Chondrocyte (in vitro differentiated cells): ENCODE measurements at places on chromosomes 4 and X. TPM values are rescaled to one million over a fixed set of nuclear protein-coding genes. Genes with fewer than 3 reads are reported as not detected.

DNA sequence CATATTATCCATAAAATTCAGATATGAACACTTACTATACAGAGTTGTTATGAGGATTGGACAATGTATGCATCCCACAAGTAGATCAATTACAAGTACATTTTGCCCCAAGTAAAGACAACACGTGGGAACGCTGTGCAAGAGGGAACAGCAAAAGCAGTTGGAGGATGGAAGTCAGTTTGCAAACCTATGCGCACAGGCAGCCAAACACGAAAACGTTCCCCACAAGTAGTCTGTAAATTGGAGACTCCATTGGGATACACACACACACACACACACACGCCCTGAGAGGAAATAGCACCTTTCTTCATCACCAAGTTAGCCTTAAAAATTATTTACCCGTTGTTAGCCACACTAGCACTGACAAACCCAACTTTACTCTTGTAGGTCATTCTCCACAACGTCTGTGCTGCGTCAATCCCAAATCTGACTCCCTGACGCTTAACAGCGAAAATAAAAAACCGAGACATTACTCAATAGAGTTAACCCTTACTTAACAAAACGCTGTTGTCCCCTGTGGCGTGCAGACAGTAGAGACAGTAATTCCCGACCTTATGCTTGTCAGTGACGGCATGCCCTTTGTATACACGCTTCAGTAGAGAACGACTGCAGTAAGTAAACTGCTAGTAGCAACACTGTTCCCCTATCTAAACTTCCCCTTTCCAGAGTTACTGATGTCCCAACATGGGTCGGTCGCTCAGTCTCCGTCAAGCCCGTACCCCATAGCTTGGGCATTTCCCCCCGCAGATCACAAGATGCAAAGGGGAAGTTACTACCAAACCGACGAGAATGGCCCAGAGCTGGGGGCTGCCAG, 730 bp downstream of the MANBA start:
- peak overlapping the region; percentile 85 for H3K27ac ChIP-seq
- H3K4me3 ChIP-seq: peak overlapping the region; percentile 87
- no peaks in the 10 kb centered on the region for H3K27me3 ChIP-seq
- DNase-seq: no peak
- no peaks in the 10 kb centered on the region for H3K36me3 ChIP-seq
- peaks cover 36% of the 10 kb centered on the region for H3K4me1 ChIP-seq

- H3K4me1 ChIP-seq: no peaks in the 10 kb centered on the region
- no peaks in the 10 kb centered on the region for H3K36me3 ChIP-seq
- H3K27me3 ChIP-seq: no peaks in the 10 kb centered on the region
- DNase-seq: no peak
- no peak overlapping the region for H3K4me3 ChIP-seq
- no peak overlapping the region for H3K27ac ChIP-seq
Observed at GRCh38 chrX:11781734-11782370, 23.8 kb downstream of the MSL3 start.

DNA sequence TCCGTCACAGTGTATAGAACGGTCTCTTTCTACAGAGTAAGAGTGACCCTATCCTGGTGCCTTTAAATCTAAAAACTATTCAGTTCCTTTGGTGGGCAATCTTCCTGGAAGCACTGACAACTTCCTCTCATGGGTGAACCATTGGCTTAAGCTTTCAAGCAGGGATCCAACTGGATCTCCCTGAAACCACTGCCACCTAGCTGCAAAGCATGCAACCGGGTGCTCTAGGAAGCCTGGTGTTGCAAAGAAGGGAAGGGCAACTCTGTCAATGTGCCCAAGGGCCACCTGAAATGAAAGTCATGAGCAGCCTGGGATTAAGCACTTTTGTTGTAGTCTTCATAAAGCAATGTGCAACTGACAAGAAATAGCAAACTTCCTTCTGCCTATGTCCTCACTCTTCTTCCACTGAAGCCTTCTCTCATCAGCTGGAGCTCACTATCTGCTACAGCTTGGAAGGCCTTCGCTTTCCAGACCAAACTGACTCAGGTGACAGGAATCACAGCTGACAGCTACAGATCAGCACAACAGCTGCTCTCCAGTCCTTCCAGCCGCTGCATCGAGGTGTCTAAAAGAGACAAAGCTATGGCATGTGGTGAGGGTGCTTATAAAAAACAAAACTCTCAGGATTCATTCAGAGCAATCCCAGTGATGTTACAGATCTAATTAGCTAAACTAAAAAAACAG, 46.1 kb downstream of the SETD7 start:
- DNase-seq: no peak
- H3K4me3 ChIP-seq: no peak overlapping the region
- H3K27me3 ChIP-seq: no peaks in the 10 kb centered on the region
- H3K27ac ChIP-seq: no peak overlapping the region

GRCh38 chr4:55012363-55013230, 112.8 kb downstream of the KDR start:
- no peak overlapping the region for H3K4me3 ChIP-seq
- H3K27ac ChIP-seq: no peak overlapping the region
- DNase-seq: no peak
- peaks cover 8% of the 10 kb centered on the region for H3K4me1 ChIP-seq
- no peaks in the 10 kb centered on the region for H3K36me3 ChIP-seq

GRCh38 chr4:82599336-82599735, 37.5 kb upstream of the TMEM150C start:
- H3K36me3 ChIP-seq: no peaks in the 10 kb centered on the region
- no peak overlapping the region for H3K27ac ChIP-seq
- H3K27me3 ChIP-seq: no peaks in the 10 kb centered on the region
- no peak overlapping the region for H3K4me3 ChIP-seq
- H3K4me1 ChIP-seq: no peaks in the 10 kb centered on the region

- H3K27me3 ChIP-seq: no peaks in the 10 kb centered on the region
- no peak overlapping the region for H3K4me3 ChIP-seq
- no peak for DNase-seq
- H3K27ac ChIP-seq: no peak overlapping the region
- no peaks in the 10 kb centered on the region for H3K36me3 ChIP-seq
Observed at GRCh38 chrX:107008034-107008433, 8.0 kb upstream of the MORC4 start.

- H3K27me3 ChIP-seq: no peaks in the 10 kb centered on the region
- H3K4me1 ChIP-seq: peaks cover 56% of the 10 kb centered on the region
- H3K4me3 ChIP-seq: no peak overlapping the region
- DNase-seq: no peak
- H3K36me3 ChIP-seq: peaks cover 41% of the 10 kb centered on the region
- H3K27ac ChIP-seq: no peak overlapping the region
Observed at GRCh38 chr4:5754529-5754881, 43.5 kb downstream of the EVC start.

DNA sequence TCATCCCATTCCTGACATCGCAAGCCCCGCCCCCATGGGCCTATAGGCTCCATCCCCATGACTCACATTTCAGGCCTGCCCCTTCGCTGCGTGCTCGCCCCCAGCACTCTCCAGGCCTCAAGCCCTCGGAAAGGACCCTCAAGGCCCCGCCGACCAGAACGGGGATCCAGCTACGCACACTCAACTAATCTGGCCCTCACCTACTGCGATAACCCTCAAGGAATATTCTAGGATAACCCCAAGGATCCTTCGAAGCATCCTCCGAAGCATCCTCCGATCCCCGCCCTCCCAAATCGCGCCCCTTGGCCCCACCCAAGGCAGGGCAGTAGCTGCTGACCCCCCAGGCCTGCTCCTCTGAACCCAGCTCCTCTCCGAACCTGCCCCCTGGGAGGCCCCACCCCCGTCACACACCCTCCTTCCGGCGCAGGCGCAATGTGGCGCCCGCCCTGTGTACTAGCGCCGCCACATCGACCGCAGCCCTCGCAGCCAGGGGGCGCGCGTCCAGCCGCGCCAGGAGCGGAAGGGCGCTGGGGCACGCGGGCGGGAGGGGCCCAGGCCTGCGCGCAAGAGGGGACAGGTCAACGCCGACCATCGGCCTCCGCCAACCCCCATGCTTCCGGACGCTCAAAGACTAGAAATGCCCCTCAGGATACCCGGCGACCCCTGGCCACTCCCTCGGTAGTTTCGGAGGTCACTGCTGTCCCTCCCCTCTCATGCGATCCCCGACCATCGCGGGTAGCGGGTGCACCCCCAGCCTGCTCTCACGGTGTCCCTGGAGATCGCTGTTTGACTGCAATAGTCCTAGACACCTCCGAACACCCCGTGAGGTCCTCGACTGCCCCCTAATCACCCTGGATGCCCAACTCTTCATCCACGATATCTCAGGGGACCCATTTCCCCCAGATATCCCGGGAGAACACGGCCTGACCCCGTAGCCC, 6.4 kb upstream of the MAGIX start:
- no peak for DNase-seq
- peaks cover 9% of the 10 kb centered on the region for H3K4me1 ChIP-seq
- no peaks in the 10 kb centered on the region for H3K36me3 ChIP-seq
- peak overlapping the region; percentile 80 for H3K4me3 ChIP-seq

GRCh38 chr4:97028785-97029184, 1114.5 kb downstream of the STPG2 start:
- DNase-seq: no peak
- H3K36me3 ChIP-seq: no peaks in the 10 kb centered on the region
- H3K27me3 ChIP-seq: peaks cover 8% of the 10 kb centered on the region
- no peak overlapping the region for H3K4me3 ChIP-seq
- no peaks in the 10 kb centered on the region for H3K4me1 ChIP-seq

- peaks cover 7% of the 10 kb centered on the region for H3K4me1 ChIP-seq
- H3K27ac ChIP-seq: no peak overlapping the region
- no peaks in the 10 kb centered on the region for H3K36me3 ChIP-seq
- no peak for DNase-seq
- H3K27me3 ChIP-seq: peaks cover 7% of the 10 kb centered on the region
- no peak overlapping the region for H3K4me3 ChIP-seq
Observed at GRCh38 chr4:80077639-80078038, 4.6 kb upstream of the ANTXR2 start.

DNA sequence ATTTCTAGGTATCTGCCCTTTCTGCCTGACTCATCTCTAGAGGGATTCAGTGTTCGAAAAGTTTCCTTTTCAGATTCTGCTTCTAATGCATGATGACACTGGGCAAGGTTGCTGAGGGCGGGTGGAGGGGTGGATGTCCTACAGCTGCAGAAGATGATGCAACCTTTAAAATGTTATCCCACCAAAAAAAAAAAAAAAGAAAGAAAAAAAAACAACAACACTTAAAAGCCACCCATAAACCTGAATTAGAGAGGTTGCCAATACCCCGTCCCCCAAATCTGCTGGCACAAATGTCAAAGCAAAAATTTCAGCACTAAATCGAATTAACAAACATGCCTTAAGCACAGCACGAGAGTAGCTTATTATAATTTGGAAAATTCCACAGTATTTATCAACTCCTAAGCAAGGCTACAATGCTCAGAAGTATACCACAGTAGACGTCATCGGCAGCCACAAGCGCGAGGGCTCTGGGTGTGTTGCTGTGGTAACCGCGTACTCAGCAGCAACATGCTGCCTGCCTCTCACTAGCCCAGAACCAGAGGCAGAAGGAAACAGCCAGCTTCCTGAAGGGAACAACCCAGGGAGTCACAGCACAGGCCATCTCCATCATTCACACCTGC, 167.5 kb upstream of the MAP3K15 start:
- peaks cover 34% of the 10 kb centered on the region for H3K4me1 ChIP-seq
- H3K27ac ChIP-seq: peak overlapping the region; percentile 90
- H3K36me3 ChIP-seq: no peaks in the 10 kb centered on the region
- no peak for DNase-seq

DNA sequence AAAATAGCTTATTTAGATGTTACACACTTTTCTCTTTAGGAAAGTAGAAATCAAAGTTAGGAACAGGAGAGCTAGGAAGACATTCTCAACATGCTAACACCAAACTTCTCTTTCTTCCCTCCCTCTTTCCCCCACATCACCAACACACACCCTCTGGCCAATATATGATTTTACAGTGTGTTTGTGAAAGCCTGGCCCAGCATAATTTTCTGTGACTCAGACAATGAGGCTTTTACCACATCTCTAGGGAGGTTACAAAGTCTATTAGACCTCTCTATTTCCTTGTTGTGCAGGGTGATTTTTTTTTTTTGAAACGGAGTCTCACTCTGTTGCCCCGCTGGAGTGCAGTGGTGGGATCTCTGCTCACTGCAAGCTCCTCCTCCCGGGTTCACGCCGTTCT, 189.9 kb downstream of the AASDH start:
- no peak for DNase-seq
- H3K36me3 ChIP-seq: peaks cover 2% of the 10 kb centered on the region
- H3K4me3 ChIP-seq: no peak overlapping the region
- no peak overlapping the region for H3K27ac ChIP-seq

DNA sequence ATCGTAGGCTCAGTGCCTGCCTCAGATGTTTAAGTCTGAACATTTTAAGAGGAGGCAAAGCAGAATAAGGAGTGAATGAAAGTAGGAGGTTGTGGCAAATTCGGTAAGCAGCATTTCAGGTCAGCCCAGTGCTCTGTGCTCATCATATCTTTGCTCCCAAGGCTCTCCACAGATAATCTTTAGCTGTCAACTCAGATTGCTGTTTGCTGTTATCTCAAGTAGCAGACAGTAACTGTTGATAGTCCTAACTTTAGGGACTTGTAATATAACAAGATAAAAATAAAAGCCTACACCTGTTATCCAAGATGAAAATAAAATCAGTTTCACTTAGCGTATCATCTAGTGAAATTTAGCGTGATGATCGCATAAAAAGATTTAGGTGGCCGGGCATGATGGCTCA, 18.6 kb upstream of the CLTRN start:
- H3K4me1 ChIP-seq: peaks cover 4% of the 10 kb centered on the region
- peaks cover 11% of the 10 kb centered on the region for H3K27me3 ChIP-seq
- H3K4me3 ChIP-seq: no peak overlapping the region
- H3K27ac ChIP-seq: no peak overlapping the region
- no peaks in the 10 kb centered on the region for H3K36me3 ChIP-seq
- no peak for DNase-seq

- no peaks in the 10 kb centered on the region for H3K27me3 ChIP-seq
- H3K36me3 ChIP-seq: no peaks in the 10 kb centered on the region
- H3K4me3 ChIP-seq: no peak overlapping the region
- DNase-seq: no peak
Observed at GRCh38 chrX:120690344-120690743, 60.5 kb upstream of the C1GALT1C1 start.

GRCh38 chr4:24174602-24175001, 284.8 kb upstream of the PPARGC1A start:
- H3K27ac ChIP-seq: peak overlapping the region; percentile 20
- peaks cover 3% of the 10 kb centered on the region for H3K27me3 ChIP-seq
- H3K4me1 ChIP-seq: peaks cover 4% of the 10 kb centered on the region
- DNase-seq: no peak
- H3K36me3 ChIP-seq: no peaks in the 10 kb centered on the region

- peaks cover 10% of the 10 kb centered on the region for H3K36me3 ChIP-seq
- no peaks in the 10 kb centered on the region for H3K4me1 ChIP-seq
- no peak overlapping the region for H3K27ac ChIP-seq
- DNase-seq: no peak
- no peaks in the 10 kb centered on the region for H3K27me3 ChIP-seq
- H3K4me3 ChIP-seq: no peak overlapping the region
Observed at GRCh38 chr4:140865253-140866217, 109.3 kb upstream of the TBC1D9 start.

- H3K27me3 ChIP-seq: no peaks in the 10 kb centered on the region
- DNase-seq: no peak
- no peak overlapping the region for H3K27ac ChIP-seq
- H3K4me3 ChIP-seq: no peak overlapping the region
- peaks cover 9% of the 10 kb centered on the region for H3K4me1 ChIP-seq
- peaks cover 3% of the 10 kb centered on the region for H3K36me3 ChIP-seq
Observed at GRCh38 chr4:20592013-20592412, 108.2 kb upstream of the PACRGL start.

GAB3 gene
- 2.0 to 2.4 TPM (median 2.2 TPM) in 3 replicates for total RNA-seq

LAMP2 gene
- total RNA-seq: 155 to 171 TPM (median 157 TPM) in 3 replicates

DCAF12L1 gene
- total RNA-seq: not detected in 3 replicates

WDFY3 gene
- total RNA-seq: 59.5 to 80.1 TPM (median 61.9 TPM) in 3 replicates
